CD4-positive, alpha-beta T cell treated with Interleukin-17A for 1 hour (primary cell): ENCODE measurements at places on chromosomes 3 and 15.

GRCh38 chr3:42685363-42685881, at the start of gene KLHL40:
Gene KLHL40 (plus strand): TSS chr3:42685537. CDS start chr3:42685619, 82 bp downstream.
- DNase-seq, result no peak

GRCh38 chr3:32452009-32452408, 50.6 kb downstream of the CMTM6 start:
- no peak for DNase-seq

DNA sequence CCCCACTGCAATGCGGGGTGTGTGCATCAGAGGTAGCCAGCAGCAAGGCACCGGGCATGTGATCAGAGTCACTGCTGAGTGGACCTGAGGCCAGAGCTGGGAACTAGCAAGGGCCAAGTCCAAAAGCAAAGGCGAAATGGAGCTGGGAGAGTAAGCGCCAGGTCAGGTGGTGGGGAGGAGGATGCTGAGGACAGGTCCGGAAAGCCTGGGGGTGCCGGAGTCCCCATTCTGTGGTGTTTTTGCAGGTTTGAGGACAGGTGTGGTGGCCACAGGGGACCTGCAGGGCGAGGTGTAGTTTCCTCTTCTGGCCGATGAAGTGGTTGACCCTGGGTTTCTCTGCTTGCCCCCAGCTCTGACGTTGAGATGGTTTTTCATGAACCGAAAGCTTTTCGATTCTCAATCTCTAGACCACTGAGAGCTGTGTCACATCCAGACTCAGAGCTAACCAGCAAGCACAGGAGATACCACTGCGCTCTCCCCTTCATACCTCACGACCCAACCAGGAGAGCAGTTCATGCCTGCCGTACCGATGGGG, 35.0 kb upstream of the HES1 start:
- no peak for DNase-seq

- DNase-seq, result no peak
Observed at GRCh38 chr15:66758844-66759243, 56.8 kb downstream of the SMAD6 start.

GRCh38 chr3:139705631-139706030, 27.9 kb upstream of the NMNAT3 start:
- DNase-seq, result no peak

DNA sequence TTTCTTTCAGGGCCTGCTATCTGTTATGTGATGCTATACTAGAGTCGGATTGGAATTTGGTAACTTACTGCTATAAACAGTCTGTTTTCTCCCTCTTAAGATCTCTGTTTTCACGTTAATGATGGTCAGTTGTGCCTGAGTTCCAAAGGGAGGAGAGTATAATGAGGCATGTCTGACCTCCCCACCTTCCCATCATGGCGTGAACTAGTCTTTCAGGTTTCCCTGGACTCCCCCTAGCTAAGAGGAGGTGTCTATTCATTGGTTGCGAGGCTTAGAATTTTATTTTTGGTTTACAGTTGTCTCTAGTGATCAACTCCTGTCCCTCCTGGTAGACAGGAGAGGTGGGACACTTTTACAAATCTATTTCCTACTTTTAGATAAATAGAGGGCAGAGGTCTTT, 27.8 kb upstream of the PXYLP1 start:
- no peak for DNase-seq

- no peak for DNase-seq
Observed at GRCh38 chr3:10655105-10655504, 149.7 kb upstream of the ATP2B2 start.

GRCh38 chr3:188323067-188323842, 169.3 kb downstream of the LPP start:
- DNase-seq, result peak; percentile 74

- DNase-seq, result no peak
Observed at GRCh38 chr3:124792341-124793040, 62.2 kb downstream of the UMPS start.

DNA sequence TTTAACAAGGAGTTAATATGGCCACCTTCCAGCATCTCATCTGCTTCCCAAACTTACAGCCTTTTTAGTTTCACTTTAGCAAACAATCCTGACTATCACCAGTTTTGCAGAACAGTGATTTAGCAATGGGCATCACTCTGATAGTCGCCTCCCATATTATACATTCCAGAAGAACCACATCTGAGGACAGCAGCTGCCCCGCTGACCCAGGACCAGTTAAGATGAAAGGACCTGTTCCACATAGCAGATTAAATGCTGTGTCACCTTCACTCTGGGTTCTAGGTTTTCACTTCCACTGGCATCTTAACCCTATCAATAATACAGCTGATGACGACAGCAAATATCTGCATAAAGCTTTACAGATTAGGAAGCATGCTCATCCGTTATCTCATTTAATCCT, 99.8 kb downstream of the TRIM69 start:
- no peak for DNase-seq

GRCh38 chr3:123834631-123835030, 49.5 kb downstream of the MYLK start:
- no peak for DNase-seq

DNA sequence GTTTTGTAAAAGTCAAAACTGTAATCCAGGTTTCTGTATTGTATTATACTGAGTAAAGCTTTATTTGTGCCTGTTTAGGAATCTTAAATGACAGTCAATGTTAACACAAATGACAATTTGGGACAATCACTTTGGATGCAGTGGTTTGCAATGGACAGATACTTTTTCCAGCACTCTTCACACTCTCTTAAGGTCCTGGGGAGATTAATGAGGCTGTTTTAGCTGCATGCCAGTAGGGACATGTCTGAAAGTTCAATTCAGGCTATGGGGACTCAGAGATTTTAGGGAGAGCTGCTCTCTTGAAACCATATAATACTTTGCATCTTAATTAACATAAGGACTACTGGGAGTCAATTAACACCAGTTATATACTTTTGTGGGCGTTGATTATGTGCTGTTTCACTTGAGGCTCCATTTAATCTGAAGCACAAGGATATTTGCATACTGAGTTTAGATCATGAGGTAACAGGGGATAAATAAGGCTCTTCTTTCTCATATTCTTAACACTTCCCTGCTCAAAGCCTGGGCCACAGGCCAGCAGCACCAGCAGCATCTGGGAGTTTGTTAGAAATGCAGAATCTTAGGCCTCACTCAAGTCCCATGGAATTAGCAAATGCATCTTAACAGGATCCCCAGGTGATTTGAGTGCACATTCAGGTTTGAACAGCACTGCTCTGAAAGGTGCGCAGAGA, 972.8 kb downstream of the PLOD2 start:
- no peak for DNase-seq

DNA sequence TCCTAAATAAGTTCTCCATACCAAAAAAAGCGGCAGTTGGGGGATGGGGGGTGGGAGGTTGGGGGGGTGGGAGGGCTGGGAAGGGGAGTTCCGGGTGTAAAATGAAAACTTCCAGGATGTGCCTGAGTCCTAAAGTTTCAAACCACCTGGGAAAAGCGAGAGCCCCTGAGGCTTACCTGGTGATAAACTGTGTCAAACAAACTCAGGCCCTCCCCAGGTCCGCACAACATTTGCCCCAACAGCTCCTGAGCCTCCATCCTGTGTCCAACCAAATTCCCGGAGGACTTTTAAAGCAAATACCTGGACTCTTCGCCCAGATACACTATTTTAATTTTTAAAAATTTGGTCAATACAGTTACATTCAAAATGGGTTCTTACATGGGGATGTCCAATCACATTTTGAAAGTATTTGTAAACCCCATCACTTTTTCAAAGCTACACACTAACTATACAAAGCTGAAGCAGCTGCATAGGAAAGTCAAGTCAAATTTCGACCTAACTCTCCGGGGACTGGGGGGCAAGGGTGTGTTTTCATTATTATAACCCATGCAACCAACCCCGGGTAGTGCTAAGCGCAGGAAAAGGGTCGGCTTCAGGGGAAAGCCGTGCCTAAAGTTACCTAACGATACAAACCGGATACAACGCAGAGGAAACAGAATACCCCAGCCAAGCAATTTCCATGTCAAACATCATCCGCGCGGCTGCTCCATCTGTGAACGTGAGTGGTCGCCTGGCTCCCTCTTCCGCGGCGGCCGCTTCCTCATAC, 685 bp upstream of the FOXB1 start:
- peak; percentile 34 for DNase-seq

GRCh38 chr3:111666041-111666735, 71.0 kb upstream of the ZBED2 start:
- DNase-seq, result no peak

DNA sequence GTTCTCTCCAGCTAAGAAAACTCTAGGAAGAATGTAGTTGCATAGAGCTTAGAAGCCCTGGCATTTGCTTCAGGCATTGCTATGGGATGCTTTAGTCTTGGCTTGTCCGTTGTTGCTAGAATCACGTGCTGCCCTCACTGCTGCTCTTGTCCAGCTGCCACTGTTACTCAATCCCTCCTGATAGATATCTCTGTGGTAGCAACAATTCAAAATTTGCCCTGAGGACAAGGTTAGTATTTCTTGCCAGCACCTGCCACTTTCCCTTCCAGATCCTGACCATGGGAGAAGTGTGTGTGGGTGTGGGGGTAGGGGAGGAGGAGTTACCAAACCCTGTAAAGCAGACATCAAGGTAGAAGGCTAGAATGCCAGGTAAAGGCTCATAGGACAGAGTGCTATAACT, 113.8 kb downstream of the PPM1L start:
- no peak for DNase-seq

DNA sequence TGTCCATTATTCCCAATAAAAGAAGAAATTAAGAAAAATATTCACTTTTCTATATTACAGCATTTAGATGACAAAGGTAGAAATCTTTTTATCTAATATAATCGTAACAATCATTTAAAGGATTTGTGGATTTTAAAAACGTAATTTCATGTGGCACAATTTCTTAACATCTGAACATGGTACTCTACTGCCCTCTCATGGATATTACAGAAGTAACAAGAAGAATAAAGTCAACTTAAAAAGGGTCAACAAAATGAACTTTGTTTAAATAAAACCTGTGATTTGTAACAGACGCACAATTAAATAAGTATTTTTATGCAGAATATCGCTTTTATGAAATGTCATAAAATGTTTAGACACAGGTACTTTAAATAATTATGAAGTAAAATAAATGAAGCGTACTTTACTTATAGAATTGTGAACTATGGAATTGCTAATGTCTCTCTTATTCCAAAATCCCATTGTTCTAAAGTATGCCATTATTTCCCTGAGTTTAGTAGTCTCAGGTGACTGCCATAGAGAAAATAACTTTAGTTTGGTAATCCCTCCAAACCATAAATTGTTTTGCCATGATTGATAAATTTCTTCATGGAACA, 366.8 kb upstream of the ZNF385D start:
- DNase-seq, result no peak

- DNase-seq, result no peak
Observed at GRCh38 chr15:40637221-40637745, 43.2 kb downstream of the KNL1 start.

- DNase-seq, result no peak
Observed at GRCh38 chr3:4827767-4828166, 151.5 kb upstream of the BHLHE40 start.

DNA sequence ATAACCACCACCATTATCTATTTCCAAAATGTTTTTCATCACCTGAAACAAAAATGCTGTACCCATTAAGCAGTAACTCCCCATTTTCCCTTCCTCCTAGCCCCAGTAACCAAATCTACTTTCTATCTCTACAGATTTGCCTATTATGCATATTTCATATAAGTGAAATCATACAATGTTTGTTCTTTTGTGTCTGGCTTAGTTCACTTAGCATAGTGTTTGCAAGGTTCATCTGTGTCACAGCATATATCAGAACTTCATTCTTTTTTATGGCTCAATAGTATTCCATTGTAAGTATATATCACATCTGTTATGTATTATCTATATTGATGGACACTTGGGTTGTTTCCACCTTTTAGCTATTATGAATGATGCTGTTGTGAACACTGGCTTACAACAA, 16.7 kb upstream of the GMPPB start:
- DNase-seq, result no peak

- DNase-seq, result no peak
Observed at GRCh38 chr3:128011140-128011539, 41.1 kb upstream of the SEC61A1 start.

GRCh38 chr3:141858312-141858711, 18.1 kb upstream of the ATP1B3 start:
- no peak for DNase-seq

DNA sequence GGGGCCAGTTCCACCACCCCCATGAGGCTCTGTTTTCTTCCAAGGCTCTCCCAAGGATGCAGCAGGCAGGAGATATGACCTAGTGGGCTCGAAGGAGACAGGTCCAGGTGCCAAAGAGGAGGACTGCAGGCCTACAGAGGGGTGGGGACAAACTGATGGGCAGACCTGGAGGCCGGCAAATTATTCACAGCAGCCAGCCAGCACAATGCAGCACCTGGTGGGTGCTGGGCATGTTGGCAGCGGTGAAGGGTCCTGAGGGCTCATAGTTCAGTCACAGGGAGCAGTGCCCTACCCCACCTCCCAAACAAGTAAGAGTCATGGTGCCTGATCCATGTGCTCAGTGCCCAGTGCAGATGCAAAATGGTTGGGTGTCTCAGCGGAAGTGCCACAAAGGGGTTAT, 171.7 kb downstream of the ABHD5 start:
- DNase-seq, result no peak

- no peak for DNase-seq
Observed at GRCh38 chr3:128903501-128903900, 24.1 kb downstream of the ACAD9 start.

DNA sequence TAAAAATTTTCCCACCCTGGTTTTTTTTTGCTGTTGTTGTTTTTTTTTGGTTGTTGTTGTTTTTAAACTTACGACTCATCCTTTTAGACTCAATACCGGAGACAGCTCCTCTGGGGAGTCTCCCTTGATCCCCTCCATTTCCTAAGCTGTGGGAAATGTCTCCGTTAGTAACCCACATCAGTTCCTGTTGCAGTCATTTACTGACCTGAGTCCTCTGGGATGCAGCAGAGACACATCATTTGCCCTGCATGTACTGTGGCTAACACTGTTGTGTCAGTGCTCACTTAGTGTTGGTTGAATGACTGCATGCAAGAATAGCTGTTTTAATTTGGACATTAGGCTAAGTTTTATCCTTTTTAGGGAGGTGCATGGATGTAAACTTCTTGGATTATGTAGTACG, 83.8 kb downstream of the MBNL1 start:
- no peak for DNase-seq

DNA sequence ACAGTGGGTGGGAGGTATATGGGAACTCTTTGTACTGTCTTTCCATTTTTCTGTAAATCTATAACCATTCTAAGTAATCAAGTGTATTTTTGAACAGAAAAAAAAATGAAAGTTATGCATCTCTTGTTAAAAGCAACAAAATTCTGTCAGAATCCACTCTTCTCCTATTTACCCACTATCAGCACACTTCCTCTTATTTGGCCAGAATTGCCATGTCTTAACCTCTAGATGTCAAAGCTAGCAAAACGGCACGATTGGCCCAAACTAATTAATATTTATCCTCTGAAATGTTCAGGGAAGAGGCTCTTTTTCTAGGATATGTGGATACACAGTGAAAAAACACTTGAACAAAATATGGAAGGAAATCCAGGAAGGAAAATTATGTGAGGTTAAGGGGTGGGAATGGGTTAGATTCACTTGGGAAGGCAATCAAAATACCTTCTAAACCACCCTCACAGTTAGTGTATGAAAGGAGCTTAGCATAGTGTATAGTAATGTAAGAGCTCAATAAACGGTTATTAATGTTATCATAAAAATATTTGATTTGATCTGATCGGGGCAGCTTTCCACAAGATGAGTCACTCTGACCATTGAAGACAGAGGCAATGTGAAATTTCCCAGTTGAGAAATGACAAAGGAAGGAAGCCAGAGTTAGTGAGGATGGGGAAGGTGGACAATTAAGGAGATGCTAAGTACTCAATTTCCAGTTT, 20.1 kb upstream of the TGFBR2 start:
- no peak for DNase-seq

- no peak for DNase-seq
Observed at GRCh38 chr15:78682693-78683410, 41.8 kb upstream of the CHRNB4 start.

- no peak for DNase-seq
Observed at GRCh38 chr3:57627976-57628375, 30.8 kb upstream of the ARF4 start.
